CD4-positive, alpha-beta T cell treated with Interferon gamma for 1 hour (primary cell): ENCODE measurements at places on chromosomes 2 and 18.

DNA sequence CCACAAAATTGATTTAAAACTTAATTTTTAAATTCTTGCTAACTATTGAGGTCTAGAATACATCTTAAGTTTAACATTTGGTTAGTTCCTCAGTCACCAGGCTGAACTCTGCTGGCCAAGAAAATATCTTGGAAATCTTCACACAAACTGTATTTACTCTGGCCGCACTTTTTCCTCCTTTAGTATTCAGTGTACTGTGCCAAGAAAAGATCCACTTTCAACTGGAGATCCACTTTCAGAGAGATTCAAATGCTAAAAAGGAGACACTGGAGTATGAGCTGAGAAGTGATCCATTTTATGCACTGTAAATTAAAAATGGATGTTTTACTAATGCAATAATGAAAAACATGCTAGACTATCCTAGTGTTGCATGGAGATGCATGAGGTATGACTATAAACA lies 98.1 kb downstream of the ANTXR1 start:
- no peak for DNase-seq

DNA sequence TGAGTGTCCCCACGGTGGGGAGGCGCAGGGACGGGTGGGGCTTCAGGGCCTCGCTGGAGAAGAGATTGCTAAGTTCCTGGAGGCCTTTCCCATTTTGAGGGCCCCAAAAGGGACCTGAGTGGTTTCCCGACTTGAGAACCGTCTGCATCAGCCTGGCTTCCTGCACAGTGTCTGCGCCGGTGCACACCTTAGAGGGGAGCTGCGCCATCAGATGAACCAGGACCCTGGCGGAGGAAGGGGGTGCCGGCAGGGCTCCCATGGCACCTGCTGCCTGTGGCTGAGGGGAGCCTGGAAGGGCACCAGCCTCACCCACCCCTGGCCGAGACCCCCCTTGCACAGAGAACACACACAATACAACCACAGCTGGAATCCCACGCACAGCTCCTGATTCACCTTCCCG lies 465.1 kb upstream of the MYT1L start:
- no peak for DNase-seq

DNA sequence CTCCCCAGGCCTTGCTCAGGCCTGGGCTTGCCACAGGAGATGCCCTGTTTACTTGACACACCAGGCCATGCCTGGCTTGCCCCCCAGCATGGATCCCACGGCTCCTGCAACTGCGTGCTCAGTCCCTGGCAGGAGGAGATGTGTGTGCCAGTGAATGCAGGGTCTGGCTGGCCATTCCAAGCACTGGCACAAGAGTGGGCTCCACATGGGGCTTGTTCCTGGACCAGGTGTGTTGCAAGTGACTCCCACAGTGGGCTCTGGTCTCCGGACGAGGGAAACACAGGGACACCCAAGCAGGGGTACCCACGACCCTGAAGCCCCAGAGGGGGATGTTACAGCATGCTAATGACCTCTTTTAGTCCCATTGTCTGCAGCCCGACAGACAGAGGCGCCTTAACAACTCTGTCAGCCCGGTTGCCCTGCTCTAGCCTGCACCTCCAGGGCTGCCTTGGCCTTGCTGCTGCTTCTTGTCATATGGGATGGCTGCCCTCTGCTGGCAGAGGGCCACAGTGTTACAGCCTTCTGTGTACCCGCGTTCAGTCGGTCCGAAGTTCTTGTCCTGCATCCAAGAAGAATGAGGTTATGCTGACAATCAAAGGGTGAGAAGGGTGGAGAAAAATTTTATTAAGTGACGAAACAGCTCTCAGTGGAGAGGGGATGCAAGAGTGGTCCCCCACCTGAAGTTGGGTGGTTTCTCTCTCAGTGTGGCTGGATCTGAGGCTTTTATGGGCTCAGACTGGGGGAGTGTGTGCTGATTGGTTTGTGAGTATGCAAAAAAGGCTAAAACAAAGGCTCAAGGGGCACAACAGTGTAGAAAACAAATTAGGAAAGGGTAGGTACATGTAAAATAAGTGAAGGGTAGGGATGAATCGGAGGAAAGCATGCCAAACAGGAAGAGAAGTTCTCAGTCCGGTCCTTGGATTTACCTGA lies 180.4 kb downstream of the MBD5 start:
- DNase-seq, result peak; percentile 1

DNA sequence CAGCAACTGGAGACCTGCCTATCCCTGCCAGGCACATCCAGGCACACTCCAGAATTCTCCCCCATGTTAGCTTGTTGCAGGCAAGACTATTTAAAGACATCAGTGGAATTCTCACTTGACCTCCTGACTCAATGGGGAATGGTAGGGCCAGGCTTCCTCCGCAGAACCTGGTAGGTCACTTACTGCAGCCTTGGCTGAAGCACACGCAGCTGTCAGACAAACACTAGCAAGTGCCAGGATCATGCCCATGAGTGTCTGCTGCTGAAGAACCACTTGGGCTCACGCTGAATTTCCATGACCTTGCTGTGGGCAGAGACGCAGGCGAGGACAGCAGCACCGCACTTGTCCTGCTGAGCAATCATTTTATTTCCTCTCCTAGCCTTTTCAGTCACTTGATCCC lies 3.2 kb downstream of the LRRC30 start:
- DNase-seq, result no peak

DNA sequence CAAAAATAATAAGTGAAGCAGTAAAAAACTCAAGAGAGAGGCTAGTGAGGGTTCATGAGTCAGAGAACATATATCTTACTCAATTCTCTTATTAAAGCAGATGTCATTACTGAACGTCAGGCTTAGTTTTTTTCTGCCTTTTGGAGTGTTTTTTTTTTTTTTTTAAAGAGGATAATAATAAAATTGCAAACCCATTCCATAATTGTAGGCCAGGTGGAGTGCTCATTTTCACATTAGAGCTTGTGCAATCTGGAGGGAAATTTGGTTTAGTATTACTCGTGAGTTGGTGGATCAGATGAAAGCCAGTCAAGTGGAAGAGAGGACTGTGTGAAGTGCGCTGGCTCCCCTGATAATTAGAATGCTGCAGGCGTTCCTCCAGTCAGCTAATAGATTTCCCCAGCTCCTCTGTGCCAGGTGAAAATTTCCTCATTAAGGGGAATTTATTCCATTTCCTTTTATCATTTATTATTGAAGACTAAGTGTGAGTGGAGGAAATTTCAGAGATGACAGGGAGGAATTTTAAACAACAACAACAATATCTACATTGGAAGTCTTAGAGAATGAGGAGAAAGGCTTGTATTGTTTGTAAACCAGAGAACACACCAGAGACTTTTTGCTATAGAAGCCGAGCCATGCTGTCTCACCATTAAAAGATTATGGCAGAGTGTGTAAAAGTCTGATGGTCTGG lies 74.6 kb downstream of the CPS1 start:
- no peak for DNase-seq

GRCh38 chr2:121409388-121409787 lies 121.3 kb upstream of the RNU4ATAC start:
- no peak for DNase-seq

GRCh38 chr2:102848366-102848839 lies 86.6 kb downstream of the TMEM182 start:
- peak; percentile 32 for DNase-seq

GRCh38 chr2:228767196-228767595 lies 503.9 kb downstream of the PID1 start:
- no peak for DNase-seq

DNA sequence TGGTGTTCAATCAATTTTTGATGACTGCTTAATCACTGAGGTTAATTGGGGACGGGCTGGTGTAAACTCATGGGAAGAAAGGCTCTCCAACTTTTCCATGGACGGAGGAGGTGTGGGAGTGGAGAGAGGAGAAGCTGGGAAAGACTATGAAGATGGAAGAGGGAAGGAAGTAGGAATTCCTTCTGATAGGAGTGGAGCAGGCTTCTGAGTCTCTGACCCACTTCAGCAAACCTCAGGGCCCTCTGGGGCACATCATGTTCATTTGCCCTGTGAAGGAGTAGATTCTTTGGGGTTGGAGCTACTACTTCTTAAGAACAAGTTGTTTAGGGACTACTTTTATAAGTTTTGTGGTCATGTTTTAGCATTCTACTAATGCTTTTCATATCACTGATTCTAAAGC lies 87.0 kb upstream of the MAP4K3 start:
- no peak for DNase-seq

DNA sequence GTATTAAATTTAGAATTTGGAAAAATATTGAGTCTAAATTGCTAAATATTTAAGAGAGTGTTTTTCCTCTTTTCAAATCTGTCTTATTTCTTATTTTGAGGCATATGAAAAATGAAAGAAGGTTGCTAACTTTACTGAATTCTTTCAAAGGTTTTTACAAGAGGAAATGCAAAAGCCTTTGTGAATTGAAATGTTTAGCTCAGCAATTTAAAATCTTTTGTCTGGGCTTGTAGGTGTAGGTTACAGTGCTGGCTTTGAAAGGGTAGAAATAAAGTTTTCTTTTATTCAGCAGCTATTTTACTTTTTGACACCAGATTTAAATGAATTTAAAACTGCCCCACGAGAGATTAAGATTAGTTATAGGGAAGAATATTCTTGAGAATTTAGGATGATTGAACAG lies 192.0 kb downstream of the CDH7 start:
- no peak for DNase-seq

DNA sequence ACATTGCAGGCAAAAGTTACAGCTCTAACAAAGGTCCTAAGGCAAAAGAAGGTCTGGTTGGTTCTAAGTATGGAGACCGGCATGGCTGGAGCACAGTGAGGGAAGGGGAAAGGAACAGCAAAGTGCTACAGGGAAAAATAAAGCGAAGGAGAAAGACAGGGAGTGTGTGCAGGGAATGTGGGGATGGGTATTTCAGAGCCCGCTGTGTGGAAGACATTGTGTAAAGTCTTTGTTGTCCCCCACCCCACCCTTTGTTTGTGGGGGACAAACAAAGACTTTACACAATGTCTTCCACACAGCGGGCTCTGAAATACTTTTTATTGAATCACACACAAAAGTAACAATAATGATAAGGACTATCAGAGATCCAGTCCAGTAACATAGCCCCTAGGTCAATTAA lies 28.9 kb upstream of the C2orf15 start:
- no peak for DNase-seq

DNA sequence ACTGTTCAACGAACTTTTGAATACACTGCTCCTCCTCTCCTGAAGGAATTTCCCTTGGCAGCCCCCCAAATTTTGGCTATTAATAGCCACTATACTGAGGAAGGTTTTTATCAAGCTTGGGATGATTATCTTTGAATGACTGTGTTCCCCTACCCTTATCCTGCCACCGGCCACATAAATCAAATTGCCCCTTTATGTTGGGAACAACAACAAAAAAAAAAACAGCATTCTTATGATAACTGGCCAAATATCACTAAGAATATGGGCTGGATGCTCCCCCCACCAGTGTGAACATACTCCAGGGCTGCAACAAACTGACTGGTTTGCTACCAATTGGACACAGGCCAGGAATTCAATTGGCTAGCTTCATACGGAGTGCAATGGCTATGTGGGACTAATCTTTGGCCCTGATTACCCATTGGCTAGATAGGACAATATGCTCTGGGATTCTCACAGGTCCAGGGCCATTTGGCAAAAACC lies 20.6 kb downstream of the DUSP11 start:
- DNase-seq, result no peak

DNA sequence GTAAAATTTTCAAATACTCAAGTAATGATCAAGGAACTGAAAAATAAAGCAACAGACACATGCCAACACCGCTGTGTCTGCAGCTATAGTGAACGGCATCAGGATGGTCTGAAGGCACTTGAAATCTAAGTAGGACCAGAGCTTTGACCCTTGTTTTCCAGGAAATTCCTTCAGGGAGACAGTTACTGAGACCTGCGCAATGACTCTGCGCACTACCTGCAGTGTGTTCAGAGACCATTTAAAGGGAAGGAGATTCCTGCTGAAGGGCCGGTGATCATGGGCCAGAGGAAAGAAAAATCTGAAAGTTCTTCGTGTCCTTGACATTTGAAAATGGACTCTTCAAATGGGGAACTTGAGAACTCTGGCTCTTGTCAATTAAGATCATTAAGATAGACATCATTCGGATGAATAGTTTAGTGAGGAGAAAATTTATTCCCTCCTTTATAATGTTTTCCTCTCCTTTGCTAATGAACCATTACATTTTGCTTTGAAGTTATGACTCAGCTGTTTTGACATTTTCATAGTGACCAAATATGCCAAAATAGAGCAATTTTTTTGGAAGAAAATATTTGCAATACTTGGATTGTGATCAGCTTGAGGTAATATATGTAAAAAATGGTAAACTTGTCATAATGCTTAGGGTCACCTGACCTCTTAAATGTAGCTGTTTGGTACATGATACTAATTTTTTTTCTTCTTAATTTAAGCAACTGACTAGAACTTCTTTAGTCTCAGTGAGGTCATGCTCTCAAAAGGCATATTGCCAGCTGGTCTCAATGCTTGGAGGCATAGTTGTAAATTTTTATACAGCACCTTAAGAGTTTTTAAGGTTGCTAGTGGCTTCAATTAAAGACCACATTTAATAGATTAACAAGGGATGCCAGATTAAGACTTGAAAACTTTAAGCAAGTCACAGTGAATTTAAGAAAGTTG lies 329.3 kb downstream of the ARHGAP15 start:
- no peak for DNase-seq

DNA sequence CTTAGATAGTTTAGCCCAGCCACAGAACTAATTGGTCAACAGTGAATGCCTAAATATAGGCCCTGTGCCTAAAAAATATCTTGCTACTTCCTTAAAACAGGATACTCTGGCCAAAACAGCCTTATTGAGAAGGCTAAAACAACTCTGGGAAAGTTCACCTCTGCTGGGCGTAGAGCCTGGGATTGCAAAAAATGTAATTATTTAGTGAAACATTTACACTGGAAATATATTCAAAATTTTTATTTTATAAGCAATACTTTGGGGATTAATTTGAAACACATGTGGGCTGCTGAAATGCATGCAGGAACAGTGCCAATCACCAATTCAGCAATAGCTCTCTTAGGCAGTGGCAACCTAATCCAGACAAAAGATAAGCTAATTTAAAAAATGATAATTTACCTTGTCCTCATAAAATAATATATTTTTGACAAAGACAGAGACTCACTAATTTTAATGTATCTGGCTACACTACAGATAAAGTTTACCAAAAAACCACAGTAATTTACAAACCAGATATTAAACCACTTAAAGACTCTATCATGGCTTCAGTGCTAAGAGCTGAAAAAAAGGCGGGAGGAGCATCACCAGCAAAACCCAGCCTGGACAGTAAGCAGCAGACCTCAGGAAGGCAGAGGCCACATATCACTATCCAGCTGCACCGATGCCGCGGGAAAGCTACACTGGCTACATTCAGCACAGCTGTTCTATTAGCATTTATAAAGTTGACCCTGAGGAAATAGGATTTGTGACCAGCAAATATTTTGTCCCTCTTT lies 18.5 kb downstream of the TRAK2 start:
- no peak for DNase-seq
